ENCODE measurements at places on chromosomes 5 and 9.

GRCh38 chr9:34252670-34253459 is 74.0 kb downstream of the UBAP1 start:
- DNase-seq, result peak; percentile 47

- DNase-seq, result no peak
Observed at GRCh38 chr5:54537725-54538124, 20.2 kb downstream of the SNX18 start.

DNA sequence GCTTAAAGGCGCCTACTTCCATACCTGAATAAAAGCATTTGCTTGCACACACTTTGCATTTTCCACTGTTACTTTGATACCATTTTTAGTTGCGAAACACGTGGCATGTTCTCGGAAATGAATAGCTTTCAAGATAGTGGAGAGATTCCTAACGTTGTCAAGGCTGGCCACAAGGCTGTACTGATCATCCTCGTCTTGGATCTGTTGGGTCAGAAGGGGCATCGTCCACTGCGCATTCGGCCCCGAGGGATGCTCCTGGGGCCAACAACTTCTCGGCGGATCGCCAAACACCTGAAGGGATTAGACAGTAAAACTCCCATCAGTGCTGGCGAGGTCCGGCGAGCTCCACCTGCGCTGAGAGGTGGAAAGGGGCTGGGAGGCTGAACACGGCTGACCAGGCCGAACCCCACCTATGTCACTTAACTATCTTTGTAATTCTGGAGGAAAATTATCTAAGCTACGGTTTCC is 599 bp downstream of the RAD1 start:
- DNase-seq, result no peak

- no peak for DNase-seq
Observed at GRCh38 chr5:134439210-134439654, 27.6 kb upstream of the CDKN2AIPNL start.

- no peak for DNase-seq
Observed at GRCh38 chr9:72675586-72675985, 154.2 kb downstream of the TMC1 start.

DNA sequence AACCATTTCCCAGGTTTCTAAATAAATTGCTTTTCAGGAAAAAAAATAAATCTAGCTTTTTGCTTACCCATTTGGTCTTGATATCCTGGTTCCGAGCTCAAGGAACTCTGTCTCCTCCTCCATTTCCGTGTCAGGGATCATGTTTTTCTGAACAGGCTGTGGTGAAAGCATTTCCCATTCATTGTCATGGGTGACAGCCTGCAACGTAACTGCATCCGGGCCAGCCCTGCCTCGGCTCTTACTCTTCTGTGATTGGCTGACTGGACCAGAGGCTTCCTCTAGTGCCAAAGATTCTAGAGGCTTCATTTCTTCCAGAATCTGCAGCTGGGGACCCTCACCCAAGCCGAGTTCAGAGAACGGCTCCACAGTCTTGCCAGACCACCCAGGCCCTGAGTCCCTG is 61.0 kb upstream of the PCA3 start:
- DNase-seq, result no peak

- DNase-seq, result no peak
Observed at GRCh38 chr9:73806876-73807275, 655.2 kb downstream of the ANXA1 start.

GRCh38 chr9:77575785-77576184 is 72.3 kb downstream of the GNA14 start:
- no peak for DNase-seq

DNA sequence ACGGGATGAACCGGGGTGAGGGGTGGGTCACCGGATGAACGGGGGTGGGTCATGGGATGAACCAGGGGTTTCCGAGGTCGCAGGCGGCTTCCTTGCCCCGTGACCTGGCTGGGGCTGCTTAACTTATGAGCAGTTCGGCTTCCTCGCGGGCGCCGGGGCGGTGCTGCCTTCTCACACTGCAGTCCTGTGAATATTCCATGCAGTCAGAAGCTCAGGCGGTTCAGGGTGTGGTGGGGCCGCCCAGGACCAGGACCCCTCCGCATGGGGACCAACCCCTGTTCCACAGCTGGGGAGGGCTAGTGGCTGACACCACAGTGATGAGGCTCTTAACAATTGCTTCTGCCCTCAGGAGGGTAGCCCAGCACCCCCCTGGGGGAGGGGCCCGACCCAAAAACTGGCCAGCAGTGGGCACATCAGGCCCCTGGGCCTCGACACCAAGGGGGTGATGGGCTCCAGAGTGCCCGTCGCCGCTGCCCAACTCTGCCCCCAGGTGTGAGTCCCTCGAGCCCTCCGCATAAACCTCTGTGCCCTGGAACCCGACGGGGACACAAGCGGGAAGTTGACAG is 30.9 kb upstream of the SLC9A3 start:
- DNase-seq, result no peak

- no peak for DNase-seq
Observed at GRCh38 chr5:98994611-98995010, 65.8 kb upstream of the CHD1 start.

- peak; percentile 73 for DNase-seq
Observed at GRCh38 chr9:134217431-134218210, 53.3 kb upstream of the RNU6ATAC start.

- no peak for DNase-seq
Observed at GRCh38 chr5:57953792-57954191, 471.2 kb upstream of the ACTBL2 start.

DNA sequence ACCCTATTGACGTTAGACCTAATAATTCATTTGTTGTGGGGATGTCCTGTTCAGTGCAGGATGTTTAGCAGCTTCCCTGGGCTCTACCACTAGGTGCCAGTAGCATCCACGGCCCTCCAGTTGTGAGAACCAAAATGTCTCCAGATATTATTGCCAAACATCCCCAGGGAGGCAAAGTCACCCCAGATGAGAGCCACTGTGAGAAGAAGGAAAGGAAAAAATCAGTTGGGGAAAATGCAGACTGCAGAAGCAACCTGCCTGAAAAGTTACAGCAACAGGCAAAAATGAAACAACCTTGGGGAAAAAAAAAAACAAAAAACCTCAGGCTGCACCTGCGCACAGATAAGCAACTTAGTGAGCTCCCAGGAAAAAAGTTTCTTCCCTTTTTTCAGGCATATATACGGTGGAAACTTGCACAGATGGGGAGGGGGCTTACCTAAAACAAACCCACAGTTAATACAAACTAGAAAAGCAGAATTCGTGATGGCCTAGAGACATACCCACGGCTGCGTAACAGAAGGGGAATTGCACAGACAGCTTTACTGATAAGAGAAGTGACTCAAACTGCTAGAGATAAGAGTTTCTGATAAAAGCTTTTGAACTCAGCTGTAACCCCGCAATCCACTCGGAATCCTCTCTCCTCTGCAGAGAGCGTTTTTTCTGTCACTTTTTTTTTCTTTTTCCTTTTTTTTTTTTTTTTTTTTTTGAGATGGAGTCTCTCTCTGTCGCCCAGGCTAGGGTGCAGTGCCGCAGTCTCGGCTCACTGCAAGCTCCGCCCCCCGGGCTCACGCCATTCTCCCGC is 29.8 kb upstream of the FBP1 start:
- DNase-seq, result peak; percentile 51

GRCh38 chr5:143056792-143057579 is 286.8 kb downstream of the ARHGAP26 start:
- DNase-seq, result no peak

DNA sequence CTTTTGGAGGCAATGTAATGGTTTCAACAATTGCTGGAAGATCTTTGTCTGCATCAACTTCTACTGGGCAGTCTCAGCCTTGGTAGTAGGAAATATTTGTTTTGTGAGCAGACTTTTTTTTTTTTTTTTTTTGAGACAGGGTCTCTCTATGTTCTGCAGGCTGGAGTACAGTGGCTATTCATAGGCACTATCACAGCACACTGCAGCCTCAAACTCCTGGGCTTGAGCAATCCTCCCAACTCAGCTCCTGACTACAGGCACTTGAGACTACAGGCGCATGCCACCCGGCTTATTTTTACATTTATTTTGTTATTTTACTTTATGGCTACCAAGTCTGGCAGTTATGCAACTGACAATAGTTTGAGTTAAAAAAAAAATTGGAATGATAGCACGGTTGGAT is 187.3 kb downstream of the SNX18 start:
- no peak for DNase-seq

DNA sequence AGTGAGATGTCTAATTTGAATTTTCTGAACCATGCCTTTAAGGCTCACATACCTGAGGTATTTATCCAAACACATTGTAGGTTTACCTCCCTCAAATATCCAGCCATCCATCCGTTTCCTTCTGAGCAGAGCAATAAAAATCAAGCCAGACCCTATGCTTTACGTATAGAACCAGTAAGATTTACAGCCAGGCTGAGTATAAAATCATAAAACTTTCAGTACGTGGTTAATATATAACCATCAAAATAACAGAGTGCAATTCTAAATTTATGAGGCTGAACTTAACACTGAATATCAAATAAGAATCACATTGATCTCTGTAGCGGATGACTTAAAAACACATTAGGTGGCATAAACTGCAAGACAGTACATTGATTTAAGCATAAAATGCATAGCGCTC is 877.9 kb upstream of the WWC1 start:
- DNase-seq, result no peak

GRCh38 chr9:71518045-71518827 is 250.1 kb downstream of the CEMIP2 start:
- no peak for DNase-seq

- no peak for DNase-seq
Observed at GRCh38 chr9:127213859-127214258, 50.7 kb upstream of the GARNL3 start.

GRCh38 chr5:111834926-111835599 is 78.1 kb upstream of the NREP start:
- no peak for DNase-seq

- DNase-seq, result no peak
Observed at GRCh38 chr9:17750269-17750668, 171.4 kb downstream of the SH3GL2 start.

GRCh38 chr9:75624998-75625397 is 265.5 kb upstream of the PCSK5 start:
- DNase-seq, result peak; percentile 54

GRCh38 chr5:149730620-149731331 is 666 bp downstream of the PPARGC1B start:
- peak; percentile 61 for DNase-seq

- DNase-seq, result no peak
Observed at GRCh38 chr5:133682451-133682850, 70.1 kb upstream of the FSTL4 start.

DNA sequence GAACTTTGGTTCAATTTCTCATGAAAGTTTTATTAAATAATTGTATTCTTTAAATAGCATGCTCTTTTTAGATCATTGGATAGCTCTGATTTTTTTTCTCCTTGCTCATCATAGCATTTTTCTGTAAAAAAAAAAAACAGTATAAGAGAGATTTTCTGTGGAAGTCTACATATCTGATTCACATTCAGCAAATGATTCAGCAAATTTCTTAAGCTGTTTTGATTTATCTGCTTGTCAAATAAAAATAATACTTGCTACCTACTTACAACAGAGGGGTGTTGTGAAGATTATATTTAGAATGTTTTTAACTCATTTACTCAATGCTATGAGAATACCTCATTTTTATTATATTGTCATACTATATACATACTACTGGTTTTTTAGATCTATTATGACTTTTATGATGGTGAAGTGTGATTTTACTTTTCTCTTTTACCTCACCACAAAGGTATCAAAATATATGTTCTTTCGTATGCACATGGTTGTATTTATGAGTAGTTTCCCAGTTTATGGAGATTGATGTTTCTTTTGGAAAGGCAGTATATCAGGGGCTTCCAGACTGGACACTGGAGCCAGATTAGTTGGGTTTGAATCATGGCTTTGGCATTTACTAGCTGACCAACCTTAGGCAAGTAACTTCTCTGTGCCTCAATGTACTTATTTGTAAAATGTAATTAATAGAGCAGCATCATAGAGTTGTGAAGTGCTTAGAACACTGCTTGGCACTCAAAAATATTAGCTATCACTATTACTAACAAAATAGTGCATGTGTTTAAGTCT is 25.5 kb downstream of the TNPO1 start:
- no peak for DNase-seq

GRCh38 chr5:56323505-56323904 is 90.4 kb upstream of the ANKRD55 start:
- no peak for DNase-seq

DNA sequence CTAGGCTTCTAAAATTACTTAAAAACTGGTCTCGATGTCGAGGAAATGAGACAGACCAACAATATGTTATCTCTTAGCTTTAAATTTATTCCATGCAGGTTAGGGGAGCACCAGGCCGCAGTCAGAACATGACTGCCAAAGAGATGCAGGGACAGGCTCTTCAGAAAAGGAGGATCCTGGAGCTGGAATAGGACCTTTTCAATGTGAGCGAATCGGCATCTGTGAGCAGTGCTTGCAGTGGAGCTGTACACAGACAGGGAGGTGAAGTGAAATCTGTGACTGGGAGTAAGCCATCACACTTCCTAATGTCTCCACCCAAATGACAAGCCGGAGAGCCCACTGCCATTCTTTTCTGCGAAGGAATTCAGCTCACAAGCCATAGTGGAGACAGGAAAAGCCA is 78.2 kb downstream of the EFNA5 start:
- no peak for DNase-seq

DNA sequence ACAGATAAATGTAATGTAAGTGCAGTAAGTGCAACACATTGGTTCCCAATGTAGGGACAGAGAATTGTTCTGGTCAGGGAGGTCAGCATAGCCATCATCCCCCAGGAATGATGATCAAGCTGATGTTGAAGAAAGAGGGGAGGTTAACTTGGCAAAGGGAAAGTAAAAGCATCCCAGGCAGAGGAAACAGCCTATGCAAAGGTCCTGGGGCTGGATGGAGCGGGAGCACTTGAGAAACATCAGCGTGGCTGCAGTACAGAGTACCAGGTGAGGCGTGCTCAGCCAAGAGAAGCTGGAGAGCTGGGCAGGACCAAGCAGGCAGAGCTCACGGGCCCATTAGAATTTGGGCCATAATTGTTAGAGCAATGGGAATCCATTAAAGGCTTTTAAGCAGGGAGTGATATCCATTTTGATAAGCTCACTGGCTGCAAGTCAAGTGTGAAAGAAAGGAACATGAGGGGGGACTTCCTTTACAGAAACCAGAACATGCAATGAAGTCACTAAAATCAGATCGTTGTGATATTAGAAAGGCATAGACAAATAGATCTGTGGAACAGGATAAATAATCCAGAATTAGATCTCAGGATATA is 50.1 kb upstream of the HAND1 start:
- no peak for DNase-seq

- no peak for DNase-seq
Observed at GRCh38 chr5:72369301-72369700, 49.1 kb downstream of the PTCD2 start.

DNA sequence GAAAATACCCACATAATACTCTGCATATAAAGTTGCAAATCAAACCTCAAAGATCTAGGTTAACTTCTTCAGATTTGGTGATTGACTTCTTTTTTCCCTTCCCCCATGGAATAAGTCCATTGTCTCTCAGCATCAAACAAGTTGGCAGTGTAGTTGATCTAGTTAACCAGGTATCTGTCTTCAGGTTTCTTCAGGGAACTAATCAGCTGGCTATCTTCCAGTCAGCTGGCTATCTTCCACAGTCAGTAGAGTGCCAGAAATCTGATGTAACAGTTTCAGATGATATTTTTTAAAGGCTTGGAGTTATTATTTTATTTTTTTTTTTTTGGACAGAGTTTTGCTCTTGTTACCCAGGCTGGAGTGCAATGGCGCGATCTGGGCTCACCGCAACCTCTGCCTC is 16.8 kb downstream of the TNFSF15 start:
- no peak for DNase-seq

- DNase-seq, result peak; percentile 71
Observed at GRCh38 chr5:17436350-17436749, 61.7 kb upstream of the TAF11L2 start.

- DNase-seq, result no peak
Observed at GRCh38 chr5:139787568-139788293, 7.9 kb upstream of the PSD2 start.

- DNase-seq, result no peak
Observed at GRCh38 chr5:73213566-73213998, 40.6 kb downstream of the TMEM174 start.
